Activated CD4-positive, alpha-beta T cell treated with anti-CD3 and anti-CD28 coated beads, Interleukin-2, amount 10 ng/mL, durations not matched to agents 24 days and 14 days (primary cell): ENCODE measurements at places on chromosomes 4 and X. TPM values are rescaled to one million over a fixed set of nuclear protein-coding genes. Genes with fewer than 3 reads are reported as not detected.

EGF gene
- total RNA-seq: not detected in 2 replicates

GRCh38 chrX:118211891-118212816 is 95.5 kb upstream of the KLHL13 start:
- no peak for DNase-seq

NOCT gene
- total RNA-seq: 21.3 and 25.3 TPM in 2 replicates

- no peak for DNase-seq
Observed at GRCh38 chrX:41599507-41599906, 89.3 kb upstream of the GPR34 start.
